ENCODE measurements at places on chromosomes 4 and X. TPM values are rescaled to one million over a fixed set of nuclear protein-coding genes. Genes with fewer than 3 reads are reported as not detected.

DNA sequence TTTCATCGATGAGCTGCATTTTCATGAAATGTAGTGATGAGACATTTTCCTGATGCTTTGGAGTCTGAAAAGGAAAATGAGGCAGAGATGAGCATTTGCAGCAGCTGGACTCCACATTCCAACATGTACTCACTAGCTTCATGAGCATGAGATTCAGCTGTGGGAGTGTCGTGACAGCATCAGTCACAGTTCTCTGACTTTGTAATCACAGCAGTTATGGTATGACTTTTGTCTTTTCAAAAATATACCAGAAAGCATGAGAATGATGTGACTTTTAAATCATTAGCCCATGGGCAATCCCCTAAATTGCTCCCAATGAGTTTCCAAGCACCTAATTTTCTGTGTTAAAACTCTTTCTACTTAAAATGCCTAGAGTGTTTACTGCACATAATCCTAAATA is 18.3 kb upstream of the MSL3 start:
- no peak for DNase-seq

DNA sequence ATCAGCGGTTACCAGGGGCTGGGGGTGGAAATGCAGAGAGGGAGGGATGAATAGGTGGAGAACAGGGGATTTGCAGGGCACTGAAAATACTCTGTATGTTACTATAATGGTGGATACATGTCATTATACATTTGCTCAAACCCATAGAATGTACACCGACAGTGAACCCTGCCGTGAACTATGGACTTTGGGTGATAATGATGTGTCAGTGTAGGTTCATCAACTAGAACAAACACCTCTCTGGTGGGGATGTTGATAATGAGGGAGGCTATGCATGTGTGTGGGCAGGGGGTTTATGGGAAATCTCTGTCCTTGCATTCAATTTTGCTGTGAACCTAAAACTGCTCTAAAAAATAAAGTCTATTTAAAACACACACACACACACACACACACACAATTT is 11.5 kb downstream of the HPSE start:
- no peak for DNase-seq

- no peak for DNase-seq
Measured at GRCh38 chr4:7199771-7200441, 7.6 kb downstream of the SORCS2 start.

- DNase-seq: no peak
Measured at GRCh38 chr4:8463811-8464210, 23.2 kb downstream of the TRMT44 start.

GRCh38 chr4:87092389-87093141 is 127.9 kb downstream of the KLHL8 start:
- DNase-seq: peak; percentile 77

DNA sequence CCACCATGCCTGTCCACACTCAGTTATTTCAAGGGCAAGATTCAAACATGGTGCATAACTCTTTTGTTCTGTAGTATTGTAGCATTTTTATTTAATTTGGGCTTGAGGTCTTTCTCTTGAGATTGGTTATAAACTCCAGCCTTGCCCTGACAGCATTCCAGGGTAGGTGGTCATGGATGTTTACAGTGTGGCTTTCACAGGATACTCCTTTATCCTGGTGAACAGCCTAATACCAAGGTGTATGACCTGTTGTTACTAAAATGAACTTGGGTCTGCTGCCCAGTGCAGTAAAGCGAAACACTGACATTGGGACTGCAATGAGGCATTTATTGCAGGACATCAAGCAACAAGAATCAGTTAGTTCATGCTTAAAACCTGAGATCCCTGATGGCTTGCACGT is 434.8 kb downstream of the ANKRD50 start:
- DNase-seq: no peak

- no peak for DNase-seq
Measured at GRCh38 chrX:112874614-112875013, 34.0 kb upstream of the AMOT start.

DNA sequence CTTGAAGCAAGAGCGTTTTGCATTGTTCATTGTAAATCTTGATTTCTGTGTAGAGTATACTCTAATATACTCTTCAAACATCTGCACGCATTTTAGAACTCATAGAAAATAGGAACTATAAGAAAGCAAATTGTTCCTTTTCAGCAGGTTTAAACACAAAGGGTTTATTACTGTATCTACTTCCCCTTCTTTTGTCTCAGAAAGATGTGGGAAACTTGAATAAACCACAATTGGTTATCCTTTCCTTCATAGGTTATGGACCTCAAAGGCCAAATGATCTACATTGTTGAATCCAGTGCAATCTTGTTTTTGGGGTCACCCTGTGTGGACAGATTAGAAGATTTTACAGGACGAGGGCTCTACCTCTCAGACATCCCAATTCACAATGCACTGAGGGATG is 46.0 kb upstream of the GUCY1B1 start:
- no peak for DNase-seq

GRCh38 chrX:53440621-53441517 is 6.7 kb upstream of the HSD17B10 start:
- DNase-seq: peak; percentile 72

DNA sequence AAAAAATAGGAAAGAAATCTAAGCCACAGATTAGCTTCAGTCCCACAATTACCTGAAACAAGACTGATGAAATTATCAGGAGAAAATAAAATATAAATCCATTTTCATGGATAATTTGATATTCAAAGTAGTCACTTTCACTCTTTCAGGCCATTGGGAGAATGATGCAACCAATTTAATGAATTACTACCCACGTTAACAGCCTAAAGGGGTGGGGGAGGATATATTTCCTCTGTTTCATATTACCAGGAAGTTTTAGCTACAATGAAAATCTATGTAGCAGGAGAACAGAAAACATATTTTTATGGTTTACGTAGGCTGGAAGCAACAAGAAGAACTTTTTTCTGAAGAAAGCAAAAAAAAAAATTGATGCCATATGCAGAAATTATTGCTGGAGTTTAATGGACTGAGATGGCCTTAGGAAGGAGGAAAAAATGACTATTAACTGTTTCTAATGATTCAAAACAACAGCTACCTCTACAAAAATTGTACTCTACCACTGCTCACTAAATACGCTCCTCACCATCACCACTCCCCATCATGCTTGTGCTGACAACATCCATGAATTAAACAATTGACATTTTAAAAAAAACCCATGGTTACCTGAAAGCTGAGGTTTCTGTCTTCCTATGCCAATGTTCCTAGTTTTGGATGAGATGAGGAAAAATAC is 100.9 kb downstream of the CXXC4 start:
- DNase-seq: no peak

- DNase-seq: no peak
Measured at GRCh38 chr4:15006416-15007024, 4.2 kb downstream of the CPEB2 start.

DNA sequence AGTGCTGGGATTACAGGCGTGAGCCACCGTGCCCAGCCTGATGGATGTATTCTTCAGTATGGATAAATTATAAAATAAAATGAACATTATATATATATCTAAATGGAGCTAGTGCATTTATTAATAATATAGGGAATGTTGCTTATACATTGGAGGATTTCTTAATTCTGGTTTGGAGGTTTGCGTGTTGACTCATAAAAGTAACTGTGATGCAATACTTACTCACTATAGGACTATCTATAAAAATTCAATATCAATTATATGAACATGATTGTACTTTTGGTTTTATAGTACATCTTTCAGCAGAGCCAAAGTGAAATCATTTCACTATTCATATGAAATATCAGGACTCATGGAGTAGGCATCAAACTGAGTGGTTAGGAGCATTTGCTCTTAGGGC is 3.2 kb upstream of the AREG start:
- no peak for DNase-seq

- no peak for DNase-seq
Measured at GRCh38 chr4:149788300-149788699, 27.3 kb downstream of the IQCM start.

- no peak for DNase-seq
Measured at GRCh38 chr4:8319061-8319460, 49.5 kb downstream of the HTRA3 start.

- no peak for DNase-seq
Measured at GRCh38 chr4:88693792-88694191, 3.8 kb downstream of the NAP1L5 start.

DNA sequence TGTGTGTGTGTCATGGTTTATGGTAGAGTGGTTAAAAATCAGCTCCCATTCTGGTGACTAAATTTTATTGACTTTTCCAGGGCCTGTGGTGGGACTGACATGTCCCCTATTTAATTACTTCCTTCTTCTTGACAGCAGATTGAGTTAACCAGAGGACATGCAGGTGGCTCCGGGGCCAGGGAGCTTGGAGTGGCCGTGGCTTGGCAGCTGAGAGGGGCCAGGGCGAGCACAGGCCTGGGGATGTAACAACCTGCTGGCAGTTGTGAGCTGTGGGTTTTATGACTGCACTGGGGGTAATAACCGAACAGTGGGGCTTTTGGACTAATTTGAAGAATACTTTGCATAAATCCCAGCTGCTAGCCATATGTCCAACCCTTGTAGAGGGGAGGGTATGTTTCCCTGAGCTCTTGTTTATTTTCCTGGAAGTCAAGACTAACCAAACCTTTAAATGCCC is 186.0 kb downstream of the MID1IP1 start:
- peak; percentile 12 for DNase-seq

The SULT1E1 gene
- not detected for total RNA-seq

The ASB12 gene
- not detected for total RNA-seq

The CENPVL1 gene
- total RNA-seq: not detected

The SLIT2 gene
- total RNA-seq: 6.0 TPM

The GPM6B gene
- total RNA-seq: 7.6 TPM

All from transverse colon (tissue), 4 donors.